ENCODE measurements at places on chromosomes 4 and X.
A peak's percentile ranks its signal among the peaks of the same experiment; 100 is the strongest.

DNA sequence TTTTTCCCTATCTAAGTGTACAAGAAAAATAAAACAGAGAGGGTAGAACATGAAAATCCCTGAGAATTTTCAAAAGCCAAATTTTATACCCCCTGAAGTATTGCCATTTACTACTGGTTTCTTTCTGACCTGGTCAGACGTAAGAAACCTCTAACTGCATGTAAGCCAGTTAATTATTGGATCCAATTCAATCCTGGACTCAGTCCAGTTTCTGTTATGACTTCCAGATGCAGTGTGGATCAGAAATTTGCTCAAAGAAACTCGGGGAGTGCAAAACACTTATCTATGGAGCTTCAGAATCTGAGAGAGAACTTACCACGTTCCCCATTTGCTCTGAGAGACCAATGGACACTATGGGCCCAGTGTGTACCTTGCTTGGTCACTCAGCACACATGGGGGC is 383.5 kb downstream of the KLHL4 start:
- peak; percentile 15 for DNase-seq

DNA sequence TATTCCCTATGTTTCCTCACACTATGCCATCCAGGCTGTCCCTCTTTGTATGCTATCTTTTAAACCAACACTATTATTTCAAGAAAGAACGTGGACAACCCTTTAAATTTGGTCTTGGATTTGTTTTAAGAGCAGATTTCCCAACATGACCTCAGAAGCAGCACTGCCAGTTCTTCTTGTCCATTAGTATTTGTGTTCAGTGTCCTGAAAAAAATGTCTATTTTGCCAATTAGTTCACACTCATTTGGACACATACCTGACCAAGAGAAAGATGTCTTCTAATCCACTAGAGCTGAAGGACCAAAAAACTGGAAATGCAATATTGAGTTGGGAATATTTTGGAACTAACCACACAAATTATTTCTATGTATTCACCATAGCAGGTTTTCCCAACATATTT is 223.2 kb upstream of the CNKSR2 start:
- no peak for DNase-seq

DNA sequence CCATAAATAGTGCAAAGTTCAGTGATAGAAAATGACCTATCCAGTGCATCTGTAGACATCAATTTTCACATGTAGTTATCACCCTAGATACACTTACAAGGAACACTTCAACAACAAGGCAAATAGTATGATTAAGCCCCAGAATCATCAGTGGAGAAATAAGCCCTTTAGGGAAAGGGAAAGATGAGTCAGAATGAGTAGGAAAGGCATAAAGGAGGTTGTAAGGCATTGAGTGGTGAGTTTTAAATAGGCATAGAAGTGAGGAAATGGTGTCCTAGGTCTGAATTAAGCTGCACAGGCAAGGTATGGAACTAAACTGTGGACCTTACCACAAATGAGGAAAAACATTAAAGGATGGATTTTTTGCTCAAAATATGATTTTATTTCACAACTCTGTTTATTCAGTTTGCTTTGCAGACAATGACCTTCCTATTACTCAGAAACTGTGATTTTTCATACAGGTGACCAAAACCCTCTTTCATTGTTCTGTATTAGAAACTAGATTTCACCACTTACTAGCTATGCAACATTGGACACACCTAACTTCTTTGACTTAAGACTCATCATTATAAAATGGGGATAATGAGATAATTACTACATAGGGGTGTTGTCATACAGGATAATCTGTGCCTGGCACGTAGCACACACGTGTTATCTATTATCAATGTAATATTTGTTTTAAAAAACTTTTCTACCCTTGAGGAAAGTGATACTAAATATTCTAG is 57.0 kb upstream of the MAP9 start:
- no peak for DNase-seq

- no peak for DNase-seq
These were observed 18.6 kb downstream of the PSAPL1 start for GRCh38 chr4:7415927-7416686.

- DNase-seq = no peak
These were observed 753.6 kb downstream of the RAPGEF2 start for GRCh38 chr4:159856451-159856850.

DNA sequence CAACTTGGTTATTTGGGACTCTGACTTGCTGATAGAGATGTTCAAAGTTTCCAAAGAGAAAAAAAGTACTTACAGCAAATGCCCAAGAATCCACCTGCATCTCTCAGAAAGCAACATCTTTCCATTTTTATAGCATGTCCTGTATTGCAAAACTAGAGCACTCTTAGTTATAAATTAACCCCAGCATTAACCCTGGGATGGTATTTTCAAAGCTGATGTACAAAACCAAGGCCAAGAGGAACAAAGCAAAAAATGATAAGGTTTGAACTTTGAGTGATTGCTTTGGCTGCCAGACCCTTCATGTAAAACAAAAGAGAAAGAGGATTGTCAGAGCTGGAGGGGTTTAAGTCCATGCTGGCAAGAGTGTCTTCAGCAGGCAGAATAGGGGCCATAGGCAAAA is at the start of gene SERPINA7:
TSS of gene SERPINA7 (minus strand) at position 103 of the 400 bp plus-strand sequence. CDS start 1,669 bp downstream, outside the sequence.
- no peak for DNase-seq

GRCh38 chr4:616911-617643 is 8.3 kb upstream of the PDE6B start:
- DNase-seq = no peak

DNA sequence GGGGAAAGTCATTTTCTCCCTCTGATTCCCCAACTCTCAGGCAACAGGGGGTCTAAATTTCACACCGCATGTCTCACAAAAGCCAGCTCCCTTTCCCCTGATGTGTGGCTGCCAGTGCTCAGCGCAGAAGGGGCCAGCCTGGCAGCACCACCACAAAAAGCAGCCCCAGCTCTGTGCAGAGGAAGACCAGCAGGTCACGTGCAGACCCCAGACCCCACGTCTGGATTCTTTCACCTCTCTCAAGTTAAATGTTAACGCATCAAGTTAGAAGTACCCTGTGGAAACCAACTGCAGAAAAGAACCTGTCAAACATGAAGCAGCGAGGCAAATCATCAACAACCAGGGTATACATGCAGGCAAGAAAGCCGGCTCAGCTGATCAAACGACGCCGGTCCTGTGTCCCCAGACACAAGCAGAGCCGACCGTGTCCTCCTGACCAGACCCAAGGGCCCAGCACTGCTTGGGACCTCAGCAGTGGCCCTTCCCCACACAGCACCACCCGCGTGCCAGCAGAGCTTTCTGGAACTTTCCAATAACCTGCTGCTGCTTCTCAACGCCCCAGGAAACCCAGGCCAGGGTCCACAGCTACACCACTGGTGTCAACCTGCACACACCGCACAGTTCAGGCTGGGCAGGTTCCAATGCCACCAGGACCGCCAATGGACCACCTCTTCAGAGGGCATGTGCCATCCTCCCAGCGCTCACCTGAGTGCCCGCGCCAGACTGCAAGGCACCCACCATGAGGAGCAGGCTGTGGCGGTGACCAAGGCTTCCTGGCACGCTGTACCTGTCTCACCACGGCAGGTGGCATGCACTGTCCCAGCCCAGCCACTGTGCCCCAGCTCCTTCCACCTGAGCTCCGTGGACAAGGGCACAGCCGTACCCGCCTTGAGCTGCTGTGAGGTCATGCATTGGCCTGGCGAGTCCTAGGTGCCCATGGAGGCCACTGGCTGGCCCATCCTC is 4.0 kb downstream of the LRPAP1 start:
- no peak for DNase-seq

GRCh38 chr4:80171251-80171650 is 26.1 kb upstream of the PRDM8 start:
- DNase-seq = no peak

DNA sequence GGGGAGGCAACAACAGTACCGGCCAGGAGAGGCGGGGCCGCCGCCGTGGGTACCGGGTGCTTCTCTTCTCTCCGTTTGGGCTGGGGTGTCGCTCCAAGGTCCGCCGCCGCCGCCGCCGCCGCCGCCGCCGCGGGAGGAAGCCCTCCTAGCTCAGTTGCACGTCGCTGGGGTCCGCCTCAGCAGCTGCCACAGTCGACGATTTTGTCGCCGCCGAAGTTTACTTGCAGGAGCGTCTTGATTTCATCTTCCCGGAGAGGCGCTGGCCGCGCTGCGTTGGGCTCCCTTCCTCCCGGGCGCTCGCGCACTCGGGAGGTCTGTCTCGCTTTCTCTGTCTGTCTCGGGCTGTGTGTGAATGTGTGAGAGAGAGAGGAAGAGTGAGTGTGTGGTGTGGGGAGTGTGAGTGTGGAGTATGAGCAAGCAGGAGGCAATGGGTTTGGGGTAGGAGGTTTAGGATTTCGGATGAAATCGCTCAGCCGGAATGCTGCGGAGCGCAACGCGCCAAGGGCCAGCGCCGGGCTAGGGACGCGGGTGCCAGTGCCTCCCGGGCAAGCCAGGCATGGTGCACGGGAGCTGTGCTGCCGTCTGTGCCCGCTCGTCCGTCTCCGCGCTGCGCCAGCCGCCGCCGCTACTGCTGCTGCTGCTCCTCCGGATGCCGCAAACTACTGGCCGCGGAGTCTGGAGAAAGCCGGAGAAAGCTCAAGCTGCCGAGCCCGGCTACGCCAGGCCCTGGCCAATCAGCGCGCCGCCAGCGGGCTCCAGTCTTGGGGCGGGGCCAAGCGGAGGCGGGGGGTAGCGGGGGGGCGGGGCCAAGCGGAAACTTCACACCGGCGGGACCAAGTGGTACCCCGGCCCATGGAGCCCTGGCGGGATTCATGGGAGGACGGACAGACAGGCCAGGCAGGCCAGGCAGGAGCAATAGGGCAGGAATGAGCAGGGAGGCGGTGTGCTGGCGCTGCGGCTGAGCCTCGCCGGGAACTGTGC is at the start of gene PCDH19:
TSS of gene PCDH19 (minus strand) at position 664 of the 981 bp plus-strand sequence. CDS start 1,676 bp downstream, outside the sequence.
- DNase-seq = peak; percentile 39

DNA sequence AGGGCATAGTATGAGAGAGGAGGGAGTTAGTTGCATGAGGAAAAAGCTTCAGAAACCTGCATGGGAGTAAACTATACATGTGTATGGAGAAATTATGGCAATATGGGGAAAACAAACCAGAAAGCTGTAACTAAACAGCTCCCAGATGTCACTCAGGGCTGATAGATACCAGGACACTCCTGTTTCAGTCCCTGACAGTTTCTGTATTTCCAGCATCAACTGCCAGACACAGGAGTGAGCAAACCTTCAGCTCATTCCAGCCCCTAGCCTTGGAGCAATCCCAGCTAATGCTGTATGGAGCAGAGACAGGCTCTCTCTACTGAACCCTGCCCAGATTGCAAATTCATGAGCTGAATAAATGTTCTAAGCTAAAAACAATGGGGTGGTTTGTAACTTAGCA is 382.9 kb upstream of the MAGEB18 start:
- no peak for DNase-seq

DNA sequence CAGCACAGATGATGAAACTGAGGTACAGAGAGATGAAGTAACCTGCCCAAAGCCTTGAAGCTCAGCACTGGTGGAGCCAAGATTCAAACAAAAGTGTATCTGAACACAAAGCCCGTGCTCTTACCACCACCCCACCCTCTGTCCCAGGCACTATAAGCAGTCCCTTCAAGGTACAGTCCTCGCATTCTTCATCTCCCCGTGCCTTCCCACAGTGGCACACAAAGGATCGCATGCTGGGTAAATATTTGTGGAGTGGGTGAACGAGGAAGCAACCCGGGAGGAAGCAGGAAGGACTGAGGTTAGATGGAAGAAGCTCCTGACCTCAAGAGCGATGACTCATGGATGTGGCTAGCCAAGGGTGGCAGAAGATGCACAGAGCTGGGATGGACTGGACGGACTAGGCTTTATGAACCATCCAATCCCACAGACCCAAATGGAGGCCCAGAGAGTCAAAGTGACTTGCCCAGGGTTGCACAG is 18.4 kb downstream of the IQSEC2 start:
- no peak for DNase-seq

GRCh38 chr4:52657618-52658501 is 1.2 kb downstream of the USP46 start:
- DNase-seq = no peak

- no peak for DNase-seq
These were observed 121.3 kb downstream of the HS6ST2 start for GRCh38 chrX:132837126-132837525.

GRCh38 chr4:75723163-75724065 is 963 bp upstream of the USO1 start:
- peak; percentile 42 for DNase-seq

DNA sequence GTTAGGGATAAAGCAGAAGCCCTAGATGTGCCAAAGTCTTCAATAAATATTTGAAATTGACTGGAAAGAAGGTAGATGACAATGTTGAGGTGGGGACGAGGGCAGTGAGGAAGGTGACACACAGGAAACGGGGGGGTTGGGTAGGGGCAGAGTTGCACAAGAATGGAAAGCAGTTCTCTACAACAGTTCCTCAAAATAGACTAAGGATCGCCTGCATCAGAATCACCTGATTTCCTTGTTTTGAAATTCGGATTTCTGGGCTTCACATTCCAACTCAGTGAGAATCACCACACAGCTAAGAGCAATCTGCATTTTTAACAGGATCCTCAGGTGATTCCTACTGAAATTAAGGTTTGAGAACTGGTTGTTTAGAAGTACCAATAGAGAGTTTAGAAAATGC is 70.6 kb downstream of the ARFIP1 start:
- DNase-seq = no peak

GRCh38 chrX:98289726-98290125 is 1406.0 kb downstream of the RPA4 start:
- DNase-seq = no peak

DNA sequence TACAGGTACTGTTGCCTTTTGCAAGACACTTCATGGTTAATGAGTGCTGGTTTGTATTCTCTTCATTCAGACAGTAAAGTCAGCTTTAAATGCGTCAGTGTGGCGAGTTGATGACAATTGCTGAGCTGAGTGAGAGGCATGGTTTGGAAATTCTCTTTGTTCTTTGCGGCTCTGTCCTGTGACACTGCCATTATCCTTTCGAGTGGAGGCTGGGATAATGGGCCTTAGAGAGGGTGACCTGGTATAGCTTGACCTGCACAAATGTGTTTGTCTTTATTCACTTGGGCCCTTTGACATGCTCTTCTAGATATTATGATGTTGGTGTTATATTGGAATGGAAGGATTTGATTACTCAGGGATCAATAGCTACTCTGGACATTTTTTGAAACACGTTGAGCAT is 208.5 kb upstream of the FAT1 start:
- peak; percentile 22 for DNase-seq

DNA sequence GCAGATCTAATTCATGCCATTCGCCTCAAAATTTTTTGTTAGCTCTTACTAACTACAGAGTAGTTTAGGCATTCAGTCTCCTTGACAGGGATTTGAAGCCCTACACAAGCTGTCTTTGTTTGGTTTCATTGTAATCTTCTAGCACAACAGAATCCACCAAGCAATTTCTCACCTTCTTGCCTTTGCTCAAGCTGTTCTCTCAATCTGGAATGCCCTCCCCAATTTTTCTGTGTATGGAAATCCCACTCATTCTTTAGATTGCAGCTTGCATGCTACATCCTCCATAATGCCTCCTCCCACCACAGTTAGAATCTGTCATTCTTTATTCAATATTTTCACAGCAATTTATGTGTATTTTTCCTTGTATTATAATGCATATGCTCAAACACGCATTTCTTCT is 63.7 kb downstream of the C4orf51 start:
- no peak for DNase-seq

GRCh38 chrX:49041744-49042580 is 1.2 kb downstream of the TFE3 start:
- no peak for DNase-seq
